ENCODE measurements at places on chromosomes 11 and 22.

- no peak for DNase-seq
Measured at GRCh38 chr11:116826751-116827431, 2.8 kb upstream of the APOC3 start.

DNA sequence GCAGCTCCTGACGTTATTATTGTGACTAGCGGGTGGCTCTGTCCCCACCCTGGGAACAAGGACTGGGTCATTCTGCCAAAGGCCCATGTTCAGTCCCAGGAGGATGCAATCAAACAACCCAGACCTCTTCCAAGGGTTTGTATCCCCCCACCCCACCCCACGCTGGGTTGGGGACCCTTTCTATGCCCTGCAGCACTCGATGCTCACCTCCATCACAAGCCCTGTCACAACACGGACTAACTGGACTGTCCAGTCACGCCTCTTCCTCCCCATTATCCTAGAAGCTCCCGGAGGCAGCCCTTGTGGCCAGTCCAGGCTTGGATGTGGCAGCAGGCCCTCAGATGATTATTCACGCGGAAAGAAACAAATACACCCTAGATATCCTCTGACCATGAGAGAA, 3.7 kb downstream of the SHANK2 start:
- DNase-seq, result peak; percentile 28

- DNase-seq, result no peak
Measured at GRCh38 chr11:100719362-100719761, 32.3 kb downstream of the ARHGAP42 start.

GRCh38 chr11:131691181-131692041, 321.0 kb downstream of the NTM start:
- no peak for DNase-seq

DNA sequence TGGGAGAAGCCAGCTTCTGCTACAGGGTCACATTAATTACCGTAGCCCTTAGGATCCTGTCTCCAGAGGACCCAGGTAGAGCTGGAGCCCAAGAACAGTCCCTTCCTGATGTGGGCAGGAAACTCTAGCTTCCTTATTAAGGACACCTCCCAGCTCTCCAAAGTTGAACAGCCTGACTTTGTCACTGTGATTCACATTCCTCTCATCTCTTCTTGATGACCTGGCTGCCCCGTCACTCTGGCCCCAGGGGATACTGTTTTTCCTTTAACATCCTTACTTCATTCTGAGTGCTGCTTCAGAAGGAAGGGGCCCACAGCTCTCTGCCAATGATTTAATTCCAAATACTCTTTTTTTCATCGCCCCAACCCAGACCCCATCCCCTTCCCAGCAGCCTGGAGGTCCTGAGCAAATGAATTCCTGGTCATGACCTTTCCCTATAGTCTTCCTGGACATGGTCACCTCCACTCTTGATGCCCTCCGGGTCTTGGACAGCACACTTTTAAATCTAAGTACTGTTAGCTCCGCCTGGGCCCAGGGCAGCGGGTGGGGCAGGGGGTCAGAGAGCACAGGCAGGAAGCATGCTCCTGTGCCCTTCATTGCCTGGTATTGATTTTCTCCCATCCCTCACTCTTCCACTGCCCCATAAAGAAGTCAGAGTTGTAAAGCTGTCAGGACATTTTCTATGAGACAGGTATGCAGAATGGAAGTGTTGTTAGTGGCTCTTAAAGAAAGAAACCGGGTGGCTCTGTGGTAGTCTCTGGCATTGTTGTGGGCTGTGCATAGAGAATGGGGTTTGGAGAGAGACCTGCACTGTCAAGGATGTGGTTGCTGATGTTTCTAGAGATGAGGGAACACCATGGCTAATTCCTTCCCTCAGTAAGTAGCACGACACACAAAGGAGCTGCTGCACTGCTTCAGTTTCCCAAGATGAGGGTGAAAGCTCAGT, 22.3 kb upstream of the SPON1 start:
- DNase-seq, result no peak

DNA sequence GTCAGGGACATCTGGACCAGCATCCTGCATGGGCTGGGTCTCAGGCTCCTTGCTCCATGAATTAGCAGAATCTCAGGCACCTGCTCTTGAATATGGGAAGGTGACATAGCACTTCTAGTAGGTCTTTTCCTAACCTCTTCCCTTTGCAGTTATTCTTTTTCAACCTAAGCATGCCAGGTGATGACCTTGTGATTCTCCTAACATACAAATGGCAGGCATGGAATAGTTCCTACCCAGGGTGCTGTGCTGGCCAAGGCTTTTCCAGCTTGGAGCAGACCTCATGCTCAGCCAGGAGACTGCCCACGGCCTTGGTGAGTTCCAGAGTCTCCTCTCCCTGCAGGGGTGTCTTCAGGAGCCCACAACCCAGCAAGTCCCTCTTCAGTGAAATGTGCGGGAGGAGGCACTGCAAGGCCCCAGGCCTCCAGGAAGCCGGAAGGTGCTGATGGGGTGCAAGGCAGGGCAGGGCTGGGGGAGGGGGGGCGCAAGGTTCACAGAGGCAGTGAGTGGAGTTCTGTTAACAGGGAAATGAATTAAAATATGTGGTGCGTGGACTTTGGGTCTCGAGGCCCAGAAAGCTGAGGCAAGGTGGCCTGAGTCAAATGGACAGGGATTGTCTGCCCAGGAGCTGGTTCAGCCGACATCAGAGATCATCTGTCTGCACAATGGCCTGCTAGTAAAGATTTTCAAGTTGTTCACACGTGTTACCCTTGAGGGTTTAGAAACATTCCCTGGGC, 75.9 kb upstream of the SEPTIN5 start:
- no peak for DNase-seq

DNA sequence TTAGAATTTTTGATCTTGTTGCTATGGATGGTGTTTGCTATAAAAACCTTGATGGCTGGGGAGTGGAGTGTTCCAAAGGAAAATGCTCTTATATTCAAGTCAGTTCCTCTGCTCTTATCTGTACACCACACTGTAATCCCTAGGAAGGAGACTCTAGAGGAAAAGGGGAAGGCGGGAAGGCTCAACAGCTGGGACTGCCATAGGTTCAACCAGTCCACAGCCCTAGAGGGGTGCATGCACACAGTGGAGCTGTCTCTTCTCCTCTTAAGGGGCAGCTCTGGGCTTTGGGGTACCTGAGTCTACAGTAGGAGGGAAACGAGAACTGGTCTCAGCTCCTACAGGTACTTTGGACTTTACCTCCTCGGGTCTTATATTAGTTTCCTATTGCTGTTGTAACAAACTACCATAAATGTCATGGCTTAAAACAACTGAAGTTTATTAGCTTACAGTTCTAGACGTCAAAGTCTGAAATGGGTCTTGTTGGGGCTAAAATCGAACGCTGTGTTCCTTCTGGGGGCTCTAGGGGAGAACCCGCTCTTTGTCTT, 77.2 kb upstream of the ZBED5 start:
- no peak for DNase-seq

DNA sequence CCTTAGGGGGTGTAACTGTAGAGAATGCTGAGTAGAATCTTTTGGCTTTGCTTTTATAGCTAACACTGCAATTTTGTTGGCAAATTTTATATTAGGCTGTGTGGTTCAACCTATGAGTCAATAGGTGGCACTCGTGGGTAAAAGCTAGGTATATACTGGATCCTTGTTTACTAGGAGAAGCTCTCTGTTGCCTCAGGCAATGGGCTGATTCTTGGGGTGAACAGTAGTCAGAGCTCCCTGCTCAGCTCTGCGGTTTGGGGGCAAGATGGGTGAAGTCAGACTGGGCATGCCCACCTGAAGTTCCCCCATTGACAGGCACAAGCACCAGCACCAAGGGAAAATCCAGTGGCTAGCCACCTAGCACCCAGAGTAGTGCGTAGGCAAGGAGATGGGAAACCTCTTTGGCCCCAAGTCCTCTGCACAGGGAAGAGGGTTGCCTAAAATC, 238.7 kb downstream of the FAM181B start:
- no peak for DNase-seq

DNA sequence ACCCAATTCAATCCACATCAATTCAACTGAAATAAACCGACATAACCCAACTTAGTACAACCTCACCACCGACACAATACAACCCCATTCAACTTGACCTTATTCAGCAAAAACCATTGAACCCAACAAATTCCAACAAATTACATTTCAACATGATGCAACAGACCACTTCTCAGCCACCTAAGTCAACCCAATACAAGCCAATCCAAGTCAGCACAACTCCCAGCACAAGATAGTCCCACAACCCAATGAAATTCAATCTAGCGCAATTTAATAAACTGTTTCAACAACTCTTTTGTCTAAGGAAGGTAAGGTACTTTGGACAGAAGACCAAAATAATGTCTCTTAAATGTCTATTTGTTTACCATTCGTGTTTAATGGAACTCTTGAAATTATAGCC, 226.0 kb downstream of the MIAT start:
- no peak for DNase-seq

- no peak for DNase-seq
Measured at GRCh38 chr11:72779495-72780128, 14.2 kb downstream of the STARD10 start.

DNA sequence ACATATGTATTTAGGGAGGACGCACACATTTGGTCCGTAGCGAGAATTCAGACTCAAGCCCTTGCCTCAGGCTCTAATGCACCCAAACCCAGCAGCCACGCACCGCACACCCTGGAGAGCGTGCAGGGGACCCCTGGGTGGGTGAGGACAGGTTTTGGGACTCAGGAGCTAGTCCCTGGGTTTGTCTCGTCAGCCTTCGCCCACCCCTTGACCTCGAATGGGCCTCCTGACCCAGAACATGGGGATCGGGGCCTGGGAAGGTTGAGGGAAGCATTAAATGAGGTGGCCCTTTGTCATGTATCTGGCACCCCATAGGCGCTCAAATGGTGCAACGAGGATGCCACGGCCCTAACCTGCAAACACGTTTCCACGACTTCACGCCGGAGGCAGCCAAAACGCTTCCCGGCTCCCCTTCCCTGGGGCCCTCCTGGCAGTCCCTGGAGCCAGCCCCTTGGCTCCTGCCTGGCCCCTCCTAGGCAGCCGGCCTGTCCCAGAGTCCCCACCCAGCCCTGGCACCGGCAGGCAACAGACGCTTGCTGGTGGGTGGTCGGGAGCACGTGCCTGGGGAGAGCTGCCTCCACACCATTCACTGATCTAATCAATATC, 5.5 kb upstream of the LINC01488 start:
- DNase-seq, result no peak

Data from RWPE2 (cell line).